Neural crest cell (in vitro differentiated cells): ENCODE measurements at places on chromosomes 13 and 19.

GRCh38 chr19:30049846-30050667 lies 108.0 kb downstream of the URI1 start:
- DNase-seq = no peak

DNA sequence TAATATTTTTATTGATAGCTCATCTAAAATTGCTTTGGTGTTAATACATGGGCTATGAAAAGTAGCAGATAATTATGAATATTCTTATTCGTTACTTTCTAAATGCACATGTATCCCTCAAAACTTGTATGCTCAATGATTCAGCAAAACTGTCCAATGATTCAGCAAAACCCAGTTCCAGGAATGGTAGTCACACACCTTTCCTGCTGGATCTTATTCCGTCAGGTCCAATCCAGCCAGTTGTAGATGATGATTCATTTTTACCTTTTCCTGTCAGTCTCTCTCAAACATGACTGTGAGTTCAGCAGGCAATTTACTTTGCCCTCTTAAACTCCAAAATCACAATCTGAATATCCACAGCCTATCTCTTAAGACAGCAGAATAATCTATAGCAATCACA lies 1082.6 kb downstream of the EFNB2 start:
- no peak for DNase-seq

- DNase-seq = no peak
These were observed at the start of gene FFAR3 for GRCh38 chr19:35357867-35358573. Gene FFAR3, plus strand, starts transcription at chr19:35358460. Its CDS starts 431 bp downstream, at chr19:35358891.

DNA sequence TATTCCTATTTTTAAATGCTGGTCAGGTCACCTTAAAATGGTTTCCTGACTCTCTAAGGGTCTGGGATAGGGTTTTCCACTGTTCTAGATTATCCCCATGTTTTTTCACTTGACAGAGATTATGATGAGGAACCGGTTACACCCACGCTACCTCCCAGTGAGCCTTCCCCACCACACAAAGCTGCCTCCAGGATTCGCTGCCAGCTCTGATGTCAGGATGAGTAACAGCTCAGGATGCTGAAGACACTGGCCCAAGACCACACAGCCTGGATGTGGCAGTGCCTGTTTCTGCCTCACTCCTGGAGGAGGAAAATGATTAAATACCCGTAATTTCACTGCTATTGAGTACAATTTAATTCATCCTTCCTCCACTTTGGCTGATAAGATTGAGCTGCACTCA lies 22.9 kb downstream of the ZNF114 start:
- DNase-seq = no peak

GRCh38 chr19:22600690-22601648 lies 33.2 kb upstream of the ZNF492 start:
- no peak for DNase-seq

- no peak for DNase-seq
These were observed 21.9 kb downstream of the CEBPA start for GRCh38 chr19:33280351-33280921.
